Activated CD8-positive, alpha-beta memory T cell treated with anti-CD3 and anti-CD28 coated beads, Interleukin-2, amount 10 ng/mL, durations not matched to agents 7 days and 5 days (primary cell): ENCODE measurements at places on chromosomes 7 and 10.

- no peak for DNase-seq
Observed at GRCh38 chr7:36227223-36227622, 74.2 kb downstream of the EEPD1 start.

DNA sequence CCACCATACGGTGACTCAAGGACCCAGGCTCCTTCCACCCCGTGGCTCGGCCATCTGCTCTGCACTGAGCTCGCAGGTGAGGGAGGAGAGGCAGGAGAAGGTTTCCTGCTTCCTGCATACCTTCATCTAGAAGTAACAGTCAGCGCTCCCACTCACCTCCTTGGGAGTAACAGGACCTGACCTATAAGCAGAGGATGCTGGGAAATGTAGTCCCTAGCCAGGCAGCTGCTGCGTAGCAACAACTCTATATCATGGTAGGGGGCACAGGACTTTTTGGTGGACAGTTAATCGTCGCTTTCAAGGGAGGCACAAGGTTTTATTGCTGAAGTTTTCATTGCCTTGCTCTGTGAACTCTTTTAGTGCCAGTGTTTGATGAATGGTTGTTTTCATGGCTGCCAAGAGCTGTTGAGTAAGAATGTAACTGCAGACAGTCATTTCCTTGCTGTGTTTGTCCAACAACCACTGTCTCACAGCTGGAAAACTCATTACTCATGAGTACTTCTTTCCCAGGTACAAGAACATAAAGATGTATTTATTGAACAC lies 10.2 kb upstream of the ZFYVE27 start:
- DNase-seq: no peak

GRCh38 chr10:79061441-79062315 lies 7.1 kb upstream of the ZMIZ1 start:
- no peak for DNase-seq

DNA sequence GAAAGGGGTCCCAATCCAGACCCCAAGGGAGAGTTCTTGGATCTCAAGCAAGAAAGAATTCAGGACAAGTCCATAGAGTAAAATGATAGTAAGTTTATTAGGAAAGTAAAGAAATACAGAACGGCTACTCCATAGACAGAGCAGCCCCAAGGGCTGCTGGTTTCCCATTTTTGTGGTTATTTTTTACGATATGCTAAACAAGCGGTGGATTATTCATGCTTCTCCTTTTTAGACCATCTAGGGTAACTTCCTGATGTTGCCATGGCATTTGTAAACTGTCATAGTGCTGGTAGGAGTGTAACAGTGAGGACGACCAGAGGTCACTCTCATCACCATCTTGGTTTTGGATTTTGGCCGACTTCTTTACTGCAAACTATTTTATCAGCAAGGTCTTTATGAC lies 1033.4 kb downstream of the SORCS3 start:
- no peak for DNase-seq

GRCh38 chr10:17673471-17674061 lies 29.6 kb downstream of the STAM start:
- DNase-seq: no peak

DNA sequence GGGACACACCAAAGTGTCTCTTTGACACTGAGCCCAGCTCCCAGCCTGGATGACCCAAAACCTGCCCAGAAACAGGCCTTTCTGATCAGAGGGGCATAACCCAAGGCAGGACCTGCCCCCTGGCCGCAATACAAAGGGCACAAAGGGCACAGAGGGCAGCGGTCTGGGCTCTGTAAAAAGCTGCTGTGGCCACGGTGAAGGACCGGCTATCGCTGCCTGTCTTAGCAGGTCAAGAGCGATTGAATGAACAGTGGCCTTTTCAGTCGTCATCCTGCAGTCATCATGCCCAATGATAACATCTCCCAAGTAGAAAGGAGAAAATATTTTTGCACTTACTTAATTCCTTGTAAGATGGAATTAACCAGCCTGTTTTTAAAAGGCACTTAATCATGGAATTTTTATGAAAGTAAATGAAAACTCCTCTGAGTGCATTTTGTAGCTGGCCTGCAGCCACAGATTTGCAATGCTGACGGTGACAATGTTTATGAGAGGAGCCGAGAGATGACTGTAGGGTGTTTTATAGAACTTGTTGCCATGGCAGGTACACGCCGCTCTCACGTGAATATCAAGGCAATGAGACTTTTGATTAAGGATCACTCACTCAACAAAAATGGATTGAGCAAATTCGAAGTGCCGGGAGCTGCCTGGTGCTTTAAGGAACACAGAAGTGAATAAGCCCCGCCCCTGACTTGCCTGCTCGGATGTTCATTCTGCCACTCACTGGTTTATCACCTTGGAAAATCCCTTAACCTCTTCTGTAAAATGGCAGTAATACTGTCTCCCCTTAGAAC lies 47.3 kb upstream of the BHLHA15 start:
- DNase-seq: no peak

DNA sequence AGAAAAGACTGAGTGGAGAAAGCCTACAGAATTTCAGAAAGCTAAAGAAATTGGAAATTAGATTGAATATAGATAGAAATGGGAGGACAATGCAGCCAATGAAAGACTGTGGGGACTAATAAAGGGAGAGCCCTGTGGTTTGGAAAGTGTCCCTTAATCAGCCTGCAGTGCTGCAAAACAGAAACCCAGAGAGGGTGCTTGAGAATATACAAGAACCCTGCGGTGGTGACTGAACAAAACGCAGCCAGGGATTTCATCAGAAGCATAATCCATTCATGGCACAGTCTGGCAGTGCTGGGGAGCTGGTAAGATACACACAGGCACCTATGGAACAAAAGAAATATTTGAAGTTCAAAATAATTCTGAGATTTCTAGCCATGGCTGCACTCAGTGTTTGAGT lies 19.1 kb downstream of the CEP41 start:
- peak; percentile 63 for DNase-seq

DNA sequence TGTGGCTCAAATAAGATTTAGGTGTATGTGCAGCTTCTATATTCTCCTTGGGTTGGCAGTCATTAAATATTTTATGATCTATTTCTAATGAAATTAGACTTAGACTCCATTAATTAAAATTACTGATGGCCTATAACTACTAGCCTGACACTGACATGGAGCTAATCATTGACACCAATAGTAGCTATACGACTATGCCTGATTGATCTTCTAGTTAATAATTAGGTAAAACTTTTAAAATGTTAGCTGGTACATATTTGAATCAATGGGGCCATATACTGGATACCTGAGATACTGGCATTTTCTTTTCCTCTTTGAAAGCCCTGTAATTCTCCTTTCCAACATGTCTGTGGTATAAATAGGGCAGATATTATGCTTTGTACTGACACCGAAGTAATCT lies 14.4 kb downstream of the WEE2 start:
- DNase-seq: no peak

DNA sequence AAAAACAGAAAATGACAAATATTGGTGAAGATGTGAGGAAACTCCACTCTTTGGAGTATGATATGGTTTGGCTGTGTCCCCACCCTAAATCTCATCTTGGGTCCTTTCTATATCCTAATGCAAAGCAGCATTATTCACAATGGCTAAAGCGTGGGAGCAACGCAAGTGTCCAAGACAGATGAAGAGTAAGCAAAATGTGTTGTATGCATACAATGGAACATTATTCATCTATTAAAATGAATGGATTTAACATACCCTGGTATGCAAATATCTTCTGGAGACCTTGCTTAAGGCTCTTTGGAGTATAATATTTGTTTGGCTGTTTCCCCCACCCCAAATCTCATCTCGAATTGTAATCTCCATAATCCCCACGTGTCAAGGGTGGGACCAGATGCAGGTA lies 839.8 kb upstream of the POM121L12 start:
- no peak for DNase-seq

DNA sequence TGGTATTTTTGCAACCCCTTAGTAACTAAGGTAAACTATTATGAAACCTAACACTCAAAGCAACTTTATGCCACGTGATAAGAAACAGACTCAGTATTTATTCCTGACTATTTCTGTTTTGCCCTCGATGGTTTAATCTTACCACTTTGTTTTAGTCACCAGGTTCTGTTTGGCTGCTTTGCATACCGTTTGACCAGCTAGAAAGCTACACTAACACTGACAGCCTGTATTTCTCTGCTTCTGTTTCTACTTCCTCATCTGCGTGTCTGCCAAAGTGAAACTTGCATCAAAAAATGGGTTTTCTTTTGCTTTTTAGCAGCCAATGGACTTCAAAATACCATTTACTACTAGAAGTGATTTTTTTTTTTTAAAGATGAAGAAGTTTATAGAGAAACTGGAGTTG lies 802.5 kb downstream of the GRM8 start:
- DNase-seq: no peak

- DNase-seq: no peak
Observed at GRCh38 chr10:114022766-114023597, 20.7 kb upstream of the ADRB1 start.

DNA sequence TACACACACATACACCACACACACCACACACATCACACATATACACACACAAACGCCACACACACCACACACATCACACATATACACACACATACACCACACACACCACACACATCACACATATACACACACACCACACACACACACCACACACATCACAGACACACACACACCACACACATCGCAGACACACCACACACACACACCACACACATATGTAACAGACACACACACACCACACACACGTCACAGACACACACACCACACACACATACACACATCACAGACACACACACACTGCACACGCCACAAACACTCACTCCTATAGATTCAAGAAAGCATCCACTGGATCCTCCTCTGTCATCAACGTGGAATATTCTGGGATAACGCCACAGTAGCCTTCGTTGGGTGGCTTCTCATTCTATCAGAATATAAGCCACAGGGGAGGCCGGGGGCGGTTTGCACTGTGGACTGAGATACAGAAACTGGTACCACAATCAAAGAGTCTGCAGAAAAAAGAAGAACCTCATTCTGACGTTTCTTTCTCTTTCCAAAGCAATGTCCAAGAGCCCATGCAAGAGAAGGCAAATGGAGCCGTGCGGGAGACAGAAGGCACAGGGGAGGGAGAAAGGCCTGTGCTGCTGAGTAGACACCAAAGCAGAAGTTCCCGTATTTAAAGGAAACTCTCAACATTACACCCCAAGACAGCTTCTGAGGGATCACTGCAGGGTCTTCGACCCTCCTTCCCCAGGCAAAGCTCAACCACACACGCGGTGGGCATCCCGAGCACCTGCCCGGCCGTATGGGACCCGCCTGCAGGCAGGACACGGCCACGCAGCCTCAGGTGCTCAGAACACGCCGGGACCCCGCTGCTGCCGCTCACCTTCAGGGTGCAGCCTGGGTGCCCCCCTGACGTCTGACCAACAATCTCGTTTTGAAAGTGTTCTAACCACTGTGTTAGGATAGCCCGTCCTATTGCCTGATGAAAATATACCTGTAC lies 321.2 kb downstream of the DNAJB6 start:
- DNase-seq: peak; percentile 30

- no peak for DNase-seq
Observed at GRCh38 chr10:130627346-130628045, 491.3 kb downstream of the GLRX3 start.

DNA sequence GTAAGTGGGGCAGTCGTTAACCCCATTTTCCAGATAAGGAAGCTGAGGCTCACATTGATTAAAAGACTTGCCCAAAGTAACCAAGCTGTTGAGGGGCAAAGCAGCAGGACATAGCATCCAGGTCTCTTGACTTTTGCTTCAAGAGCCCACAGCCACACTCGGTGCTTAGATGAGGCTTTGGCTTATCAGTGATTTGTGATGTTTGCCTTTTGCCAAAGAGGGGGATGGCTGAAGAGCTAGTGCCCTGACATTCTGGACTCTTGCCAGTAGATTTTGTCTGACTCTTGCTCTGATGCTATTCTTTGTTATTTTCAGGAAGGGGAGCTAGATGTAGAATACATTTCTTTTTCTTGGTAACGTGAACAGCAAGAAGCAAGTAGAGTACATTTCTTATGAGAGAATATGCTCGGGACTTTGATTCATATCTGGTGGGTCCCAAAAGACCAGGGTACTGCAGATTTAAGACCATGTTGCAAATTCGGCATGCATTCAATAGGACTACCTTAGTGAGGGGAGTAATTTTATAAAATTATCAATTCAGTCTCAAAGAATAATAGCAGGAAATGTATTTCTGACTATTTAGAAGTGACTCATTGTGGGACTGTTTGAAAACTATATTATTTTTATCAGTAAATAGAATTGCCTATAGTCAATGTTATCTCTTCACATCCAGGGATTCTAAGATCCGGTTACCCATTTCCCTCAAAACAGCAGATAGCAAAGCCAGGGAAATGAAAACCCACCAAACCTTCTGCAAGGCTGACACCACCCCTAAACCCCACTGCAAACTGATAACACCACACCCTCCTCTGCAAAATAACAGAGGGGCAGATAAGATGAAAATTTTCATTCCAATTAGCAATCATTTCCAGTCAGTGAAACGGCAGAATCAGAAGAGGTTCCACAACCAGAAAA lies 180.0 kb upstream of the BMPER start:
- no peak for DNase-seq

GRCh38 chr10:80697926-80698325 lies 160.2 kb downstream of the SH2D4B start:
- peak; percentile 31 for DNase-seq

- DNase-seq: no peak
Observed at GRCh38 chr7:29748286-29749099, 57.8 kb upstream of the WIPF3 start.

- no peak for DNase-seq
Observed at GRCh38 chr10:10564081-10564794, 453.4 kb upstream of the CELF2 start.

GRCh38 chr10:29709484-29710002 lies 74.8 kb upstream of the SVIL start:
- no peak for DNase-seq

GRCh38 chr7:30705008-30705407 lies 22.8 kb upstream of the CRHR2 start:
- no peak for DNase-seq

DNA sequence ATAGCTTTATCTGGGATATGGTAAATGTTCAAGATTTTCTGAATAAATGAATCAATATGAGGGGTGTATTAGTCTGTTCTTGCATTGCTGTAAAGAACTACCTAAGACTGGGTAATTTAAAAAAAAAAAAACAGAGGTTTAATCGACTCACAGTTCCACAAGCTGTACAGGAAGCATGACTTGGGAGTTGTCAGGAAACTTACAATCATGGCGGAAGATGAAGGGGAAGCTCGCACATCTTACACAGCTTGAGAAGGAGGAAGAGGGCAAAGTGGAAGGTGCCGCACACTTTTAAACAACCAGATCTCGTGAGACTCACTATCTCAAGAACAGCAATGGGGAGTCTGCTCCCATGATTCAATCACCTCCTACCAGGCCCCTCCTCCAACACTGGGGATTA lies 32.5 kb upstream of the OTUD1 start:
- DNase-seq: no peak

DNA sequence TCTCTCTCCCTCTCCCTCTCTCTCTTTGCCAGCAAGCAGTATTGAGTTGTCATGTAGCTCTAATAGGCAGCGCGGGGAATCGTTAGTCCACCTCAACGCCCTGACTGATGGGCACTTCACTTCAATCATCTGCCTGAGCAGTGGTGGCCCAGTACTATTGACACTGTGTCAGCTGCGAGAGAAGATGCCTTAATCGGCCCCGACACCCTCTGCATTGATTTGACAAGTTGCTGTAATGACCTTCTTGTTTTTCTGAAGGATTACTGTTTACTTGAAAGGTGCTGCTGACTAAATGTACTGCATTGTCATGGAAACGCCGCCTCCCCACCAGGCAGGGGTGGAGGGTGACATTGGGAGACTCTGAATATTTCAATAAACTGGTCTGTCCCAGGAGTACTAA lies 913.8 kb downstream of the KCNMA1 start:
- DNase-seq: no peak
